ENCODE measurements at places on chromosomes 2 and 18. TPM values are rescaled to one million over a fixed set of nuclear protein-coding genes. Genes with fewer than 3 reads are reported as not detected.

GRCh38 chr2:69618362-69618761, 25.2 kb downstream of the AAK1 start:
- DNase-seq: no peak

DNA sequence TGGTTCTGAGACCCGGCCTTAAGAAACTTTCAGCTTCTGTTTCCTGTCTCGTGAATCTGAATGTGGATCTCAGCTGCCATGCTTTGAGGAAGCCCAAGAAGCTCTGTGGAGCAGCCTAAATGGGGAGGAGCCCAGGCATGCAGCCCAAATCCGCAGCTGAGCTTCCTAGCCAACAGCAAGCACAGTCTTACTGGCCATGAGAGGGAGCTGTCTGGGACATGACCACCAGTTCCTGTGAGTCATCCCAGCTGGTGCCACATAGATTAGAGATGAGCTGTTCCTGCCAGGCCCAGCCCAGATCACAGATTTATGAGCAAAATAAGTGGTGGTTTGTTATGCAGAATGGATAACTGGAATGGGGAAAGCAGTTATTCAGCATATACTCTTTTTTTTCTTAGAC, 224.4 kb upstream of the APCDD1 start:
- DNase-seq: no peak

Gene ATP6V1B1
- not detected for total RNA-seq

- peak; percentile 8 for DNase-seq
Measured at GRCh38 chr2:132977812-132978529, 308.0 kb upstream of the LYPD1 start.

Gene FAHD2B
- total RNA-seq: 13.4 TPM

Gene LANCL1
- total RNA-seq: 20.8 TPM

Gene IL18RAP
- 0.90 TPM for total RNA-seq

Gene PTGR3
- total RNA-seq: 61.4 TPM

Gene RASGRP3
- 3.8 TPM for total RNA-seq

Gene SCN1A
- not detected for total RNA-seq

Gene MOGAT1
- total RNA-seq: 0.38 TPM

Gene TTC32
- total RNA-seq: 15.4 TPM

Gene RNF152
- total RNA-seq: 99.8 TPM

DNA sequence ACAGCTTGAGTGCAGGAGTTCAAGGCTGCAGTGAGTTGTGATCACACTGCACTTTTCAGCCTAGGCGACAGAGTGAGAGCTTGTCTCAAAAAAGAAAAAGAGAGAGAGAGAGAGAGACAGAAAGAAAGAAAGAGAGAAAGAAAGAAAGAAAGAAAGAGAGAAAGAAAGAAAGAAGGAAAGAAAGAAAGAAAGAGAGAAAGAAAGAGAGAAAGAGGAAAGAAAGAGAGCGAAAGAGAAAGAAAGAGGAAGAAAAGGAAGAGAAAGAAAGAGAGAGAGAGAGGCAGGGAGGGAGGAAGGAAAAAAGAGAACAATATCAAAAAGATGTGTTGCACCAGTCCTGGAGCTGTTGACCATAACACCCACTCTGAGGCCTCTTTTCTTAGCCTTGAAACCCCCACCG, 89.8 kb upstream of the MBOAT2 start:
- DNase-seq: no peak

Gene IL1RN
- total RNA-seq: 0.17 TPM
